ENCODE measurements at places on chromosomes 2 and 18.

- DNase-seq = no peak
Measured at GRCh38 chr2:234863043-234863934, 88.5 kb upstream of the SH3BP4 start.

GRCh38 chr2:11695576-11695975 lies 25.6 kb upstream of the NTSR2 start:
- DNase-seq = no peak

GRCh38 chr2:172944022-172944793 lies 131.4 kb upstream of the MAP3K20 start:
- DNase-seq = no peak

GRCh38 chr2:107747964-107748583 lies 78.6 kb upstream of the RGPD4 start:
- DNase-seq = no peak

- DNase-seq = no peak
Measured at GRCh38 chr2:10305254-10305635, 2.5 kb downstream of the HPCAL1 start.

- DNase-seq = no peak
Measured at GRCh38 chr18:60502591-60502990, 130.0 kb upstream of the MC4R start.

DNA sequence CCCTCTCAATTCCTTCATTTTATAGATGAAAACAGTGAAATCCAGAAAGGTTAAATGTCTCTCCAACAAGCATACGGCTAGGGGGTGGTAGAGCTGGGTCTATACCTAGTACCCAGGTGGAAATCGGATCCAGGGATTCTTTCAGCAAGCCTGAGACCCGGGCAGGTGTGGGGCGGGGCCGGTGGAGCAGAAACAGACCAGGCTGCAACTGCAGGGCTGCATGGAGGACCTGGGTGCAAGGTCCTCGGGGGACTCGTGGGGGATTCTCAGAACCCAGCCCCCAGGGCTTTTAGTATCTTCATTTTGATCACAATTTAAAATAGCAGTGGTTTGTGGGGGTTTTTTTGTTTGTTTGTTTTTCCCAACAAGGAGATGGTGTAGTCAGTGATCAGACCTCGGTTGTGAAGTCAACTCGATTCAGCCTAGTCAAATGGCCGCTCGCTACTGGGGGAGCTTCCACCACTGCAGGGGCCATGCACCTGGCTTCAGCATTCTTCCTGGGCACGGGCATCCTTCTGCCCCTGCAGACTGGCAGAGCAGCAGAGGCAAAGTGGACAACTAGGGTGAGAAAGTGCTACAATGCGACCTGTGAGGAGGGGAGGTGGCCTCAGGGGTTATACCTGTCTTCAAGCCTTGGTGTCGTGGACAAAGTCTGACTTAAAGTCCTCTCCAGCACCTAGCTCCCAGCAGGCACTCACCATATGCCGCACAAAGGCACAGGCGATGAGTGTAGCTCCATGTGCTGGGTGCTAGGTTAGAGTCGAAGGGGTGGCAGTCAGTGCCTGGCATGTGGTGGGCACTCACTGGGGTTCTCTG lies 46.3 kb downstream of the GORASP2 start:
- DNase-seq = no peak

DNA sequence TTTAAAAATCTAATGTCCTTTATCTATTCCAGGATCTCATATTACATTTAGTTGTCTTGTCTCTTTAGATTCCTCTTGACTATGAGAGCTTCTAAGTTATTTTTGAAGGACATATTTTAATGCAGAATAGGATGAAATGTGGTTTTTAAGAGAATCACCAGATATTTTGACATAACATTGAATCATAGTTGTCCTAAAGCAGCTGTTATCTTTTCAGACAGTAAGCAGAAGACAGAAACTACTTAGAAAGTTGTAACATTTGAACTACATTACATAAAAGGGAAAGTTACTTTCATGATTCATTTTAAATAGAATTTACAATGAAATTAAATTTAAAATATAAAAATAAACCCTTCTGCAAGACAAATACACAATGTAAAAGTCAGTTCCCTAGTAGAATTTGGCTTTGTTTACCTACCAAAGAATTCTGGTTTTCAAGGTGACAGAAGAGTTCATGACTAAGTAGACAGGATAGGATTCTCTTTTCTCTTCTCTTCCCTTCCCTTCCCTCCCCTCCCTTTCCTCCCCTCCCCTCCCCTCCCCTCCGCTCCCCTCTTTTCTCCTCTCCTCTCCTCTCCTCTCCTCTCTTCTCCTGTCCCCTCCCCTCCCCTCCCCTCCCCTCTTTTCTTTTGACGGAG lies 186.0 kb downstream of the DIS3L2 start:
- DNase-seq = no peak

GRCh38 chr2:235534678-235535422 lies 41.0 kb downstream of the AGAP1 start:
- no peak for DNase-seq

DNA sequence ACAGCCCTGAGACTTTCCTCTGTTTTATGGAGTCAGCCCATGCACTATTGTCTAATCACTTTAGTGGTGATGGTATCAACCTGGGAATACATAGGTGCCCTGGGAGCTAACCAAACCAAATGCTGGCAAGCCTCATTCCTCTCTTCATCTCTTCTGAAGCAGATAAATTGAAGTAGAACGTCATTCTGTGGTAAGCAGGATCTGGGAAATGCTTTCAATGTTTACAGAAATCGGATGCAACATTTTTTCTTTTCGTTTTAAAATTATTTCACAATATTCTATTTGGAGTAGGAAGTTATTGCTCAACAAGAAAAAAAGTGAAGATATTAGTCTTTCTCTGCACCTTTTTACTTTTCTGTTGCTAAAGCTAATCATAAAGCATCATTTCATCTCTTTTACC lies 114.2 kb downstream of the RBMS1 start:
- no peak for DNase-seq

DNA sequence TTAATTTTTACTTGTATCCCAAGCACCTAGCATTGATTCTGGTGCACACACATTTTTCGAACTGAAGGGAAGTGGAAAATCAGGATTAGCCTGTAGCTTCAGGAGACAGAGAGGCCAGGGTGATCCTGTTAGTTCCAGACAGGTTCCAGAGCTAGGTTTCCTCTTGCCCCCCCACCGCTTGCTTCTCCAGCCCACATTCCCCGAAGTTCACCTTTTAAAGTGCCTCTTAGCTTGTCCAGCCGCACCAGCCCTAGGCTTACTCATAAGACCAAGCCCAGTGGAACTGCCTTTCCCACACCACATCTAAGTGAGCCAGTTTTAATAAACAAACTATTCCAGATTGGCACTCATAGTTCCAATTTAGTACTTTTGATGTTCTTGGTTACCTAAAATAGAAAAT lies 898.6 kb upstream of the KLHL29 start:
- DNase-seq = no peak

GRCh38 chr2:84137034-84137433 lies 322.0 kb downstream of the SUCLG1 start:
- no peak for DNase-seq

DNA sequence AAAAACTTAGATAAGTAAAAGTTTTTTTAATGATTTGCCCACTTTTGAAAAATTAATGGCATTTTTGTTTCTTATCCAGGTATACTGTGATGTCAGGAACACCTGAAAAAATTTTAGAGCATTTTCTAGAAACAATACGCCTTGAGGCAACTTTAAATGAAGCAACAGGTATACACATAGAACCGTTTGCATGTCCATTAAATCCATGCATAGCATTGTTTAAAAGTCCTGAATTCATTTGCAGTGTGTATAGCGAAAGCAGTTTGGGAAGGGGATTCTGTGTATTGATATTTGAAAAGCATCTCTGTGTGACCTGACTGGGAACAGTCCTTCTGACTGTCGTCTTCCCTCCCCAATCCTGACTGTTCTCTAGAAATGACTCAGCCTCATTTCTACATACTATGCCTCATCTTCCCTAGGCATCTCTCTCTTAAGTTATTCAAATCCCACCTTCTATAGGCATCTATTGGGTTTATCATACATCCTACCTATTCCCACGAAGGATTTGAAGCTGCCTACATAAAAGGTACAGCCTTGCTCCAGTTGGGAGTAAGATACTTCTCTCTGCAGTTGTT lies 79.2 kb upstream of the MAP3K20 start:
- DNase-seq = no peak

DNA sequence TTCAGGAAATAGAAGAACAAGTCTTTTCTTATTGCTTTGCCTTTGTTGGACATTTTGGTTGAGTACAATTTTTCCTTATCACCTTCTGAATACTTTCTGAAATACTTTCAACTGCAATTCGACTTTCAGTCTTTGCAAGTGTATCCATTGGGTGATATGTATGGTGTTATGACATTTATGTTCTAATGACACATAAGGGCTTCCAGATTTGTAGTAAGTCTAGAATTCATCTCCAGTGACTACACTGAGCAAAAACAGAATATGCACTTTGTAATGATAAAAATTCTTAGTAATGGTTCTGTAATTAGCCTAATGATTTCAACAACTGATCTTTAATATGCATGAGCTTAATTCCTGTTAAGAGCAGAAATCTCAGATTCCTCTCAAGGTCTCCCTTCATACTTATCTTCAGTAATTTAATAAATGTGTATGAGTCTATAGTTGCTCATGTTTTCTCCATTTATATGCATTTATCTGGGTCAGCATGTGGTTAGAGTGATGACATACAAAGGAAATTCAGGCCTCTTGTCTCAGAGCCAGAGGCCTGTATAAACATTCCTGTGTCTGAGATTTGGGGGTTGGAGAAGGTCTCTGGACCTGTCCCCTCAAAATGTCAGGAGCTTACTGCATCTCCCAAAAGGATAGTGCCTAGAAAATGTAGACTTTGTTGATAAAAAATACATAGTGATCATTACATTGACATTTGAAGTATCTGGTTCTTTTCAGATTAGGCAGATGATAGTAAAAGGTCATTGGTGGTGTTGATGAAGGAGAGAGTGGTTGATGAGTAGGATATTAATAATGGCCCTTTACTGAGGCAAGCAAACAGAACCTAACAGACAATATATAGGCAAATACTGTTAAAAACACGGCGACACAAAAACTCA lies 114.9 kb downstream of the QPCT start:
- no peak for DNase-seq

- no peak for DNase-seq
Measured at GRCh38 chr2:152930501-152930900, 212.1 kb downstream of the ARL6IP6 start.

DNA sequence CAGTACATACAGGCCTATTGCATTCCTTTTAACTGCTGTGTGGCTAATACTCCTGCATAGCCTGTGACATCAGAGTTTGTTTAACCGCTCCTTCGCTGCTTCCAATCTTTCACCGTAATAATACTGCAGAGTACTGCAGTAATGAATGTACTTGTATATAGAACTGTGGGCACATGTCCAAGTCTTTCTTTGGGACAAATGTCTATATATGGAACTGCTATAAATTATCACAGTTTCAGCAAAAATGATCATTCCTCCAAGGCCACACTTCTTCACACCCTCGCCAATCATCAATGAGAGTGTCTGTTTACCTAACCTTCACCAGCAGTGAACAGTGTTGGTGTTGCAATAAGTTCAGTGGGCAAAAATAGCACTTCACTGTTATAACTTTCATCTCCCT lies 230.4 kb downstream of the SP3 start:
- DNase-seq = no peak

DNA sequence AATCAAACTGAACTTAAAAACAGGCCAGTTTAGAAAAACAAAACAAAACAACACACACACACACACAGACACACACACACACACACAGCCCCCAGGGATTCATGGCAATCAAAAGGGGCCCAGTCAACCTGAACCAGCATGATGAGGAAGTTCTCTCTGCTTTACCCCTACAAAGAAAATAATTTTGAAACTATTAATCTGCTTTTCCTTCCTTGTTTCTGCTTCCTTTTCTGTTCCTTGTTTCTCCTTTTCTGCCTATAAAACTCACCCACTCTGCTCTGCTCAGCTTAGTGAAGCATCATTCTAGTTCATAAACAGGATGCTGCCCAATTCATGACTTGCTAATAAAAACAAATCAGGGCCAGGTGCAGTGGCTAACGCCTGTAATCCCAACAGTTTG lies 203.1 kb downstream of the RAB3GAP1 start:
- no peak for DNase-seq

- DNase-seq = no peak
Measured at GRCh38 chr18:10265560-10266333, 188.7 kb upstream of the APCDD1 start.

- no peak for DNase-seq
Measured at GRCh38 chr2:164146441-164146840, 410.6 kb upstream of the FIGN start.

DNA sequence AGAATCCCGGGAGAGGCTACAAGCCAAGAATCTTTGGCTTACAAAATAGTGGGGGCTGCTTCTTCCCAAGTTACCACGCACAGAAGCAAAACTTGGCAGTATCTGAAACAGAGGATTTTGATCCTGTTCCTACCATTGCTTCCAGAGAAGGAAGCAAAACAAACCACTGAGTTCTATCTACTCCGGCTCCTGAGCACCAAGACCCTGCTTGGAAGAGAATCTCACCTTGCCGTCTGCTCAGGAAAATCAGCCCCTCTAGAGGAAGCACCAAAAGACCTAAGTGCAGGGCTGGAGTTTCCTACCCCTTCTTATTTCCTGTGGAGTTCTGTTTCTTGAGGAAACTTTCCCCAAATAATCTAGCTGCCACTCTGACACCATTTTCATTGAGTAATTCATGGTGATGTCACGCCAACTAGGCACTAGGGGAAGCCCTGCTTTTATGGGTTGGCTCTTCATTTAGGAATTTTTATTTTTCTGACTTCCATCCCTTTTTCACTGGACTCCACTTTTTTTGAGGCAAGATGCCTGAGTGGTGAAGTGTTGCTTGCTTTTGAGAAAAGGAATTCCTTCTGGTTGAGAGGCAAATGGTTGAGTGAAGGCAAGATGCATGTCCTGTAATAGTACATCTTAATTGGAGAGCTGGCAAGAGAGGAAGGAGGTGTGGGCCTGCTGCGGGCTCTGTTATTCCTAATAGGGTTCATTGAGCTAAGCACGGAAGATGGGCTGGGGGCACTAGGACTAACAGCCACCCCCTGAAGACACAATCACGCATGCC lies 36.8 kb upstream of the EML4 start:
- DNase-seq = no peak

Measured in D721Med (cell line).